Fibroblast of skin of left biceps (primary cell): ENCODE measurements at places on chromosomes 13 and 19.

- DNase-seq: no peak
Measured at GRCh38 chr13:44072536-44072935, 192.8 kb downstream of the LACC1 start.

GRCh38 chr19:33796164-33796875 is at the start of gene KCTD15:
KCTD15 (plus strand) TSS chr19:33796870; CDS start chr19:33800455, 3,585 bp downstream.
- no peak for DNase-seq

DNA sequence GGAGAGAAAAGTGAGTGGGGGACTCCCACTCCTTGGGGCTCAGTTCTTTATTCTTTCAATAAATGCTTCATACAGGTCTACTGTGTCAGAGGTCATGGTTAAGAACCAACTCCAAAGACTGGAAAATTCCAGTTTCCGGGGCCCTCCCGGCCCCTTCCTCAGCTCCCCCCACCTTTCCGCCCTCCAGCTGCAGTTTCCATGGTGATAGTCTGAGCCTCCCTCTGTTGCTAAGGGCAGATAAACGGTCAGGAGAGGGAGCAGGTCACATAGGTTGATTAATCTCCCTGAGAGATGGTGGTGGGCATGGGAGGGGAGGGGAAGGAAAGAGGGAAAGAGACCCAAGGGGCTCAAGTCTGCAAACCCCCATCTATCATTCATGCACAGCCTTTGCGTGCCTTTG is 131.5 kb upstream of the USP29 start:
- DNase-seq: no peak

DNA sequence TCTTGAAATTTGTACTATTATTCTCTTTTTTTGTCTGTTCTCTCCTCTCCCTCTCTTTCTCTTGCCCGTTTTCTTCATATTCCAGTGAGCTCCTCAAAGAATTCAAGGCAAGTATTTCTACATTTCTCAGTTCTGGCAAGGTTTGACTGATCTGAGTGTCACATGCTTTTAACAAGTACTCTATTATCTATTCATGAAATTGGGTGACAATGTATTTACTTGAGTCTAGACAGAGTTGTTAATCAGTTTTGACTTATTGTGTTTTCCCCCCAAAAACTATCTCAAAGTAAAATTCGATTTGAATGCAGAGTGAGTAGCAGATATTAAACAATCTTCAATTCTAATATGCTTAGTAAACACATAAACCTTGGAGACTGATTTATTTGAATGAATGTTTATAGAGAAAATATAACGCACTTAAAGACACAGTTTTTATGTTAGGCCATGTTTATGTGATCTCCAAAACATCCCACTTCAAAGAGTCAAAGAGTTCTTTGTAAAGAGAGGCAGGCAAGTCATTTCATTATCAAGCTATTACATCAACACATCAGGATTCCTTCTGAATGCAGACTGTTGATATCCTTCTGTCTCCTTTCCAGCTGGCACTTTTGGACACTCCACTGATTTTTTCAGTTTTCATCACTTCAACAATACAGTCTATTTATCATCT is 166.6 kb downstream of the SLITRK6 start:
- DNase-seq: no peak

GRCh38 chr19:55459551-55459949 is 1.9 kb downstream of the ISOC2 start:
- DNase-seq: no peak

DNA sequence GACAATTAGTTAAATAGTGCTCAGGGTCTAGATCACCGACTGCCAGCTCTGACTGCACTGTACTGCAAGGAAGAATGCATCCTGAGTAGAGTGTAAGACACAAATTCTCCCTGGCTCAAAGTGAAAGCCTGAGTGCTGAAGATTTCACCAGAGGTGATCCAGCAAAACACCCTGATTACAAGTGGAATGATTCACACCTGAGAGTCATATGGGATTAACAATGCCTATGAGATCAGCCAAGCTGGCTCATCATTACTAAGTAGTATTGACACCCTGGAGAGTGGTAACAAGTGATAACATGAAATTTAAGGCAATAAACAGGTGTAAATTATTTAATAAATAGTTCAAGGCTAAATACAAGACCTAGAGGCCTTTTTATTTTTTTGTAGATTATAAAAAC is 403.8 kb upstream of the PRR20A start:
- DNase-seq: no peak

DNA sequence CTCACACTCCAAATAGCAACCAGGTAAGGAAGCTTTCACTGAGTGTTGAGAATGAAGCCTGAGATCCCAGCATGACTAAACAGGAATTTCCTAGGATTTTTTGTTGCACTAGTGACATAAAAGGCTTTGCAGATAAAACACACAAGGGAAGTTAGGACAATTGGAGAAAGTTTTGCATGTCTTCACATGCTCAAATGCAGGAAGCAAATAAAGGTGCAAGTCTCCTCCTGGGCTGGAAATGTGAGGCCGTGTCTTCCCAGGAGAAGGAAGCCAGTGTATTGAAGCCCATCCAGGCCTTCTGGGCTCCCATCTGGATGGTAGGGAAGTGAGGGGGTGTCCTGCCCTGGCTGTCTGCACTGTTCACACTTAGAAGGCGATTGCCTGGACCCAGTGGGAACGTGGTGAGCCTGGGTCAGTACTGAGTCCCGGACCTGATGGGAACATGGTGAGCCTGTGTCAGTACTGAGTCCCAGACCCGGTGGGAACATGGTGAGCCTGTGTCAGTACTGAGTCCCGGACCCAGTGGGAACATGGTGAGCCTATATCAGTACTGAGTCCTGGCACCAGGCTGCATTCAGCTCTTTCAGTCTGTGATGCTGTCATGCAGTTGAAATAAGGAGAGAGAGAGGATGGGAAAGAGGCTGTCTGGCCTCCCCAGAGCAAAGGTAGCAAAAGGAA is 38.7 kb downstream of the SIAH3 start:
- DNase-seq: no peak

DNA sequence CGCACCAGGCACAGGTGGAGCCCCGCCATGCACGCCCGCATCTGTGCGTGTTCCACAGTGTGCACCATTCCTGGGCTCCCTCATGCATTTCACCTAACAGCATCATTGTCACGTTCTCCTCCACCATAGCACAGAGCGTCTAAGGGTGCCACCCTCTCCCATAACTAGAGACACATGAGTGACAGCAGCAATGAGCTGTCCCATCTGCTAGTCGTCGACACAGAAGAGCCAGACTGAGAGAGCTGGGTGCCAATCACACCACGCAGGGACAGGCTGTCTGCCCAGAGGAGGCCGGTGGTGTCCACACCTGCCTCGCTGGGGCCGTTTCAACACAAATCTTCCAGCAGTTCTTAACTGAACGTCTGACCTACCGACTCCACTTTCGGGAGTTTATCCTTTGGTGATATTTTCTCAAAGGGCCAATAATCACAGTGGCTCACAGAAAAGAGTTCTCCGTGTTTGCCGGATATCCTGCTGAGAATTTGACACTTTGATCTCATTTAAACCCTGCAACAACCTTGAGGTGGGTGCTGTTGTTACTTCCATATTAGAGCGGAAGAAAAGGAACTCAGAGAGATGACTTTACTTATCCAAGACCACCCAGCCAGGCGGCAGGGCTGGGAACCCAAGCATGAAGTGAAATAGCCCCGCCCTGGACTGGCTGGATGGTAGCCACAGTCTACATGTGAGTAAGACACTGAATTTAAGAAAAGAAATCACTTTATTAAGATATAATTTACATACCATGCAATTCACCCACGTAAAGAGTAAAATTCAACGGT is 16.2 kb downstream of the CLEC11A start:
- DNase-seq: no peak

DNA sequence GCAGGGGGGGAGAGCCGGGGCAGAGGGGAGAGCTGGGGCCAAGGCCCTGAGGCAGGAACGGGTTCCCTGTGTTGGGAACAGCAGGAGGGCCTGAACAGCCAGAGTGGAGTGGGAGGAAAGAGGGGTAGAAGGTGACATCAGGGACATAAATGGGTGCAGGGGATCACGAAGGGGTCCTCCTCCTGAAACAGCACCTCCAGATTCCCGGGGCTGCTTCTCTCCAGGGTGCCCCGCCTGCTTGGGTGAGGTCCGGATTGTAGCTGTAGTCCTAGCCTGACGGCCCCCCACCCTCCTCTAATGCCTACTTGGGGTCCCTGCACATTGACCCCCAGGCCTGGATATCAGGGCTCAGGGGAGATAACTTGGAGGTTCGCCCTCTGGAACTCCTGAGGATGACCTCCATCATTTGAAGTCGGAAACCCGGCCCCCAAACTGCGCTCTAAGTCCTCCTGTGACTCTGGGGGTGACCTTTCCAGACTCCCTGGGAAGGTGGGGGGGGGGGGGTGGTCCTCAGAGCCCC is 473 bp upstream of the SCN1B start:
- DNase-seq: no peak

DNA sequence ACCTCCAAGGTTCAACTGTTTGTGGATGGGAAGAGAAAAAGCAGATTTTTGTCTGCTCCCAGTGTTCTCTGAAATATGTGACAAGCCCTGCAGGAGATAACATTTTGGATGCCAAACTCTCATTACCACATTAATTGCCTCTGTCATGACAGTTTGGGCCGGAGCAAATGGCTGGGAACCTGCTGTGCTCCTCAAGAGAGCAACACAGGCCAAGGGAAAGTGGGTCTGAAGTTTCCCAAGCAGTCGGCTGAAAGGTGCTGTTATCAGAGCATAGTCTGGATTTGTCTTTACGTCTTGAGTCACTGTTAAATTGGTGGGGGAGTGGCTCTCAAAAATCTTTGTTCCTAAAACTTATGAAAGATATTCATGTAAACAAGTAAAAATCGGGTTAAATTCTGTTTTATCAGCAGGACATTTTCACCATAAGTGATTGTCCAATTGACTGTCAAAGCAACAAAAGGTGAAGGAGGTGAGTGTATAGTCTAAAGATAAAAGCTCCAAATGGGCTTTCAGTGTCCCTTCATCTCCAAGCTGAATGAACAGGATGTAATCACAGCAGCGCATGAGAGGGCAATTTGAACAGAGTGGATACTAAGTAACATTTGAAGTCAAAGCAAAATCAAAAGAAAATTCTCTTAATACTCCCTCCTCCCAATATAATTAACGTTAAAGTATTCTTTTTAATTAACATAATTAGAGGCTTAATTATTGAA is 844.8 kb downstream of the PCDH17 start:
- no peak for DNase-seq

- DNase-seq: no peak
Measured at GRCh38 chr13:40509876-40510275, 156.6 kb downstream of the FOXO1 start.

GRCh38 chr19:48645620-48646000 is 377 bp downstream of the CA11 start:
- no peak for DNase-seq

GRCh38 chr13:107244241-107244640 is 676.3 kb upstream of the ARGLU1 start:
- no peak for DNase-seq

DNA sequence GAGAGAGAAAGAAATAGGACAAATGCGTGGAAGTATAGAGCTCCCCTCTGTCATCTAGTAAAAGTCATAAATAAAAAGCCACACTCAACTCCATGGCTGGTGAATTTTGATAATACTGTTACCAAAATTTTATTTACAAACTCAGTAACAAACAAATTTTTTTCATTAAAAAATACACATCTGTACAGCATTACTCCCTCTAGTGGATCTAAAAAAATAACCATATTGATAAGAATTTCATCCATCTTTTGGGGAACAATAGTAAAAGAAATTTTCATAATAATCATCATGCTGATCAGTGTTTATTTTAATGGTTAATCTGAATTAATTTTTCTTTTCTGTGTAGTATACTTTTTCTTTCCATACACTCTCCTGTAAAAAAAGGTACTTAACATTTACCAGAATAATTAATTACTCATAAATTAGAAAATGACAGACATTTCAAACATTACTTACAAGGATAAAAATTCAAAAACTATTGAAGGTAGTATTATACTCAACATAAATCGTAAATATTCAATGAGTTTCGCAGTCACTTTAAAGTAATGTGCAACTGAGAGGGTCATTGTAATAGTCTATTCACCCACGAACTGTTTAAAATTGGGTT is 173.5 kb upstream of the LSM14A start:
- no peak for DNase-seq

- no peak for DNase-seq
Measured at GRCh38 chr19:38206928-38207327, 17.1 kb downstream of the DPF1 start.

GRCh38 chr13:75071395-75071794 is 410.6 kb downstream of the TBC1D4 start:
- no peak for DNase-seq
